ENCODE measurements at places on chromosomes 7 and 10. TPM values are rescaled to one million over a fixed set of nuclear protein-coding genes. Genes with fewer than 3 reads are reported as not detected.

Gene CRYGN
- total RNA-seq = 0.73 TPM

Gene GRID1
- 7.3 TPM for total RNA-seq

Gene SPDYE5
- total RNA-seq = not detected

Gene C10orf88
- total RNA-seq = 15.8 TPM

Gene SRRM3
- total RNA-seq = 6.9 TPM

Gene ZFAND2A
- total RNA-seq = 26.1 TPM

Gene CLCN1
- 0.21 TPM for total RNA-seq

Gene IRF5
- total RNA-seq = 52.5 TPM

Gene MYH16
- not detected for total RNA-seq

Gene PBLD
- total RNA-seq = 0.88 TPM
